ENCODE measurements at places on chromosomes 1 and 21.

DNA sequence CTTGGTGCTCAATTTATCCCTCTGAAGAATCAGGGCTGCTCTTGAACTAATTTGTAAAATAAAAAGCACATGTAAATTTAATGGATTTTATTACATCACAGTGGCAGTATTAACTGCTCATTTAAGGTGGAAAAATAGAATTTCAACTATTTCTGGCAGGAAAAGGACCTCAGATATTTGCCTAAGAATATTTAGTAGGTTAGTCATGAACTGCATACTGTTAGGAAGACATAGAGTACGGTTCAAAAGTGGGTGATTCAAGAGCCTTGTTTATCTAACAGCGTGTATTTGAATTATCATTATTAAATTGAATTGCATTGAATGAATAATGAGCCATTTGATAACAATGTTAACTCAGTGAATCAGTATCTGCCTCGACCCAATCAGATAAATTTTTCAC lies 248.8 kb upstream of the PBX1 start:
- DNase-seq, result no peak

GRCh38 chr1:62849031-62849430 lies 65.1 kb downstream of the ATG4C start:
- no peak for DNase-seq

- DNase-seq, result no peak
Observed at GRCh38 chr1:201656311-201657032, 117.5 kb downstream of the NAV1 start.

DNA sequence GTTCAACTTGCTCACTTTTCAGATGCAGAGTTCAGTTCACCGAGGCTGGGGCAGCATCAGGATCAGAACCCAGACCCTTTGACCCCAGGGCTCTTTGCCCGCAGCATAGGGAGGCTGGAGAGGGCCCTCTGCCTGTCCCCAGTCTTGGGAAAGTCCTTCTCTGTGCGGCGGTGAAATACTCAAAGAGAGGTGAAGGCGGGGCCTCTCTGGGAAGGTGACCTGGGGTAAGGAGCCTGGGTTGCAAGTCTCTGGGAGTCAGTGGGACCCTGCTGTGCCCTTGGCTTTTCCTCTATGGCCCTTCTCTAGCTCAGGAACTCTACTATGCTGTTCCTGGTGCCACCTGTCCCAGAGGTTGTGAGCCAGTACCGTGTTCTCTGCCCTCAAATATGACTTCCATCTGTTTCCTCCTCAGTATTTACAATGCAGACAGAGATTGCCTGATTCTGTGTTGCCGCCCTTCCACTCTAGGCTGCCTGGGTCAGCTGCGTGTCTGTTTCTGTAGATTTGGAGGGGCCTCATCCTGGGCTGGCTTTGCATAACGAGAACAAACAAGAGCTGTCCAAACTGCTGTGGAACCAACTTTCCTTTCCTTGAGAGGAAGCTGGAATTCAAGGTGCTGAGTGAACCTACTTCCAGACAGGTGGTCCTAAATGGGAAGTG lies 18.7 kb upstream of the ZBTB21 start:
- DNase-seq, result no peak

DNA sequence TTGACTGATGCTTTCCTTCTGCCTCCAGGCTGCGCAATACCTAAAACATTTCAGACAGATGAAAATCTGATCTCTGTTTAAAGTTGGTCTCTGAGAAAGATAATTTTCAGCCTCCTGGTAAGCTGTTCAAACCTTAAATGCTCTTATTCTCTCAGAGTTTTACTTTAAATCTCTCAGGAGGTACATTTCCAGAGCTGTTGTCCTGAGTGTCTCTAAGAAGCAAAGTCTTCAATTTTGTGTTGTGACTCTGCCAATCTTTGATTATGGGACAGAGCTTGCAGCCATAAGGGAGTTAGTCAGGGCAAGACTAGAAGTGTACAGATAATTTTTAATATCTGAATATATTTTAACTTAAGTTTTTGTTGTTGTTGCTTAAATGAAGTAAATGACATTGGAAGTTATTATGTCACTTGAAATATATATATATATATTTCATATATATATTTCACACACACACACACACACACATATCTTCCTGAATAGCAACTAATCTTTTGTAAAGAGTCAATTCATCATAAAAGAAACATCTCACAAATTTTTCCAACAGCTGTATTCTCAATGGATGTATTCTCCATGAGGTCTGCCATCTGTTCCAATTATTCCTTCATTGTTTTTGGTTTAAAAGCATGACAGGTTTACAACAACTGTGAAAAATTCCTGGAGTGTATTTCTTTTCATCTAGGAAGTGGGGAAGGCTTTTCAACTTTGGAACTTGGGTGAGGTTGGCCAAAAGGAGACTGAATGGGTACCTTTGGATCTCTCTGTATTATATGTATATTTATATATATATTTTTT lies 259.4 kb downstream of the BACH1 start:
- no peak for DNase-seq

- DNase-seq, result no peak
Observed at GRCh38 chr1:96553811-96554210, 167.8 kb upstream of the PTBP2 start.

DNA sequence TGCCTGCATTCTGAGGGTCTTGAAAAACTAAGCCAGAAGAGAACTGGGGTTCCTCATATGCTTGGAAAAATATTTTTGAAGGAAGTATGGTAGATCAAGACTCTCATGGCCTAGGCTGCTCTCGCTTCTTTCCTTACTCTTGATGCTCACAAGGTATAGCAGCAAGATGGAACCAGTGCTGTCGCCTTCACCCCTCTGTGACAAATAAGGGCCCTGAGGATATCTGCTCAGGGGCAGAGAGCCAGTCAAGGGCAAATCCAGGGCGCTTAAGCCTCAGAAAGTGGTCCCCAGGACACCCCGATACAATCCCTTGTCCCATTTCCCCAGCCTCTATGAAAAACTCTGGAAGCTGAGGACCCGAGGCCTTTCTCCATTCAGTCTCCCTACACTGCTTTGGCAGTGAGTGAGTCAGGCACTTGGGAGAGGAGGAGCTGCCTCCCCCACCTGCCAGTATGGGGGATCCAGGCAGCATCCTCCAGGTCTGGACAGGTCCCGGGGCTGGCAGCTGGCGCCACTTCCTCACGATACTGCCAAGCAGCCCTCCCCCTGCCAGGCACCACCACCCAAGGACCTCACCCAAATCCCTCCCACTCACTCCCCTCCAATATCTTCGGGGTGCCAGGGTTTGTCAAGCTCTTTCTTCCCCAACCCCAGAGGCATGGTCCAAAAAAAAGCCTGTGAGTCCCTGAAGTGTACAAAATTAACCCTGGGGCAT lies 1.3 kb downstream of the IGSF9 start:
- DNase-seq, result no peak

- no peak for DNase-seq
Observed at GRCh38 chr1:35886577-35887431, 3.8 kb downstream of the AGO1 start.

GRCh38 chr1:182833271-182833670 lies 5.9 kb upstream of the DHX9 start:
- no peak for DNase-seq

GRCh38 chr1:241499910-241500309 lies 19.6 kb downstream of the FH start:
- no peak for DNase-seq

DNA sequence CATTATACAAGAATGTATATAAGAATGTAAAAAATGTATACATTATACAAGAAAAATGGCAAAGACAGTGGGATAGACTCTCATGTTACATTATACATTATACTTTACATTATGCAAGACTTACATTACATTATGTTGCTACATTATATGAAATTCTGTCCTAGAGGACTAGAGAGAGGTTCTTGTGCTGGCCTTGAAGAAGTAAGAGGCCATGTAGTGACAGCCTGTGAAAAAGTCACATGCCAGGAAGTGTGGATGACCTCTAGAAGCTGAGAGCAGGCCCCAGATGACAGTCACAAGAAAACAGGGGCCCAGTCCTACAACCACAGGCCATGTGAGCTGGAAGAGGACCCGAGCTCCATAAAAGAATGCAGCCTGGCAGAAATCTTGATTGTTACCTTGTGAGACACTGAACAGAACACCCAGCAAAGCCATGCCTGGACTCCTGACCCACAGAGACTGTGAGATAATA lies 30.5 kb upstream of the AHCYL1 start:
- DNase-seq, result no peak

GRCh38 chr1:44970317-44970716 lies 16.1 kb downstream of the EIF2B3 start:
- no peak for DNase-seq

DNA sequence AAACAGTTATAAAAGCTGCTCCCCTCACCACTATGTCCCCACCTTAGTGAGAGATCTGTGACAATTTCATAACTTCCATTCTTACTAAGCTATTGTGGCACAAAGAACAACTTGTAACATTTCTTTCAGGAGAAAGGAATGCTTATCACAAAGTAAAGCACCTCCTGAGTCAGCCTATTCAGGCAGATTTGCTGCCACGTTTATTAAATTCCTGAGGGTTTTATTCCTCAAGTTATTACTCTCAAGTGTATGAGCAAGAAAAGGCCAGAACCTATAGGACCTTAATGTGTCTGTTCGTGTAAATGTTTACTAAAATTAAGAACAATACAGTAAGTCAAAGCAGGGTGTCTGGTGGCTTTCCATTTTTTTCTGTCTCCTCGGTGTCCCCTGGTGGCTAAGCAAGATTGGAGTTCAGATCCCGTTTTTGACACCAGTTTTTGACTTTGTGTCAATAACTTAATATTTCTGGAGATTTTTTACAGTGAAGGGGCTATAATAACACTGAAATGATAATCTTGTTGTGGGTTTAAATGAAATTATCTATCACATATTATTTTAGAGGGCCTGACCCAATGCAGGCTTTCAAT lies 1539.6 kb downstream of the BRINP3 start:
- DNase-seq, result no peak

GRCh38 chr1:74468982-74469603 lies 43.3 kb downstream of the LRRC53 start:
- no peak for DNase-seq

- DNase-seq, result no peak
Observed at GRCh38 chr1:233448109-233448689, 120.7 kb downstream of the MAP3K21 start.

DNA sequence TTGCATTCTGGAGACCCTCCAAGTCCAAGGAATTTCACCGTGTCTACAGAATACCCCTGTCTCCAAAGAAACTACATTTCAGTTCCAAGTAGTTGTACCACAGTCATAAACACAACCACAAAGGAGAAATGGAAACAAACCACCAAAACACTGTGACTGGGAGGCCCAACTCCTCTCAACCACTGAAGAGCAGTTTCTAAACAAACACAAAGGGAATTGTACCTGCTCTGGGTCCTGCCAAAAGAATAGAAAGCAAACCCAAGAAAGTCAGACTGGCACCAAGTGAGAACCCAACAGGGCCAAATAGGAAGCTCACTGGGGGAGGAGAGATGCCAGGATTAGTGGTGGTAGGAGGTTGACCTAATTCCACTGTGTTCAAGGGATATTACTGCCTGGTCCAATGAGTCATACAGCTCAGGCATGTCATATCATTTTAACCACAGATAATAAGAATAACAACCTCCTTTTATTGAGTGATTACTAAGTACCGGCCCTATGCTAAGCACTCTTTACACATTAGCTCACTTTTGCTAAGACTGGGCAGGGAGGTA lies 123.9 kb upstream of the PPP2R5A start:
- no peak for DNase-seq

DNA sequence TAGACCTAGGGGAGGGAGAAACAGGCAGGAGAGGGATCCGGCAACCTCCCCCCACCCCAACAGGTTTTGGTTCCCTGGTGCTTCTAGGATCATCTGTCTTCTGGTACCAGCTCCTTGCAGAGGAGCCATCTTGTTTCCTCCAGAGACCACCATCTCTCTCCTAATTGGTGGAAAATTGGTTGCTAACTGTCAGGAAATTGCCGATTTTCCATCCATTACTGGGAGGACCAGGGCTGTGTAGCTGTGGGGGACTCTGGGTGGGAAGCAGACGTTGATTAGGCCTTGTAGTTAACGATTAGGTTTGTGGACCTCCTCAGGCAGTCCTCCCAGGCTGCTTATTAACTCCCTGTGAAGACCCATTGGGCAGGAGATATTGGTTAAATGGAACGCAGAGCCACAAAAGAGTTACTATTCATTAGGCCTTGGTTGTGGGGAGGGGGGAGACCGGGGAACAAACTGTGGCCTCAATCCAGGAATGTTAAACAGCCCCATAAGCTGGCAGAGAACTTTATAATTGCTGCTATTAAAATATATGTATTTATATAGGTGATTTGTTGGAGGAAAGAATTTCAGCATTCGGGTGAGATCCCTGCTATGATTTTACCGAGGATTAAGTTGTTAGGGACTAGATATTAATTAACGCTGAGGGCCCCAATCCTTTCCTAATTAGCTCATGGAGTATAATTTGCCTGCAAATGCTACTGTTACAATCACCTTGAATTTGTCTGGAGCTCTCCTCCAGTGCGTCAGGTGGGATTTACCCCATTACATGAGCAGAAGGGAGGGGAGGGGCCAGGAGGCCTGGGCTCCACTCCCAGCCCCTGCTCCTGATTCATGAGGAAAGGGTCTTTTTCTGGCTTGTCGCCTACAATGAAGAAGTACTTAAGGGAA lies 61.2 kb upstream of the TRABD2B start:
- DNase-seq, result no peak

DNA sequence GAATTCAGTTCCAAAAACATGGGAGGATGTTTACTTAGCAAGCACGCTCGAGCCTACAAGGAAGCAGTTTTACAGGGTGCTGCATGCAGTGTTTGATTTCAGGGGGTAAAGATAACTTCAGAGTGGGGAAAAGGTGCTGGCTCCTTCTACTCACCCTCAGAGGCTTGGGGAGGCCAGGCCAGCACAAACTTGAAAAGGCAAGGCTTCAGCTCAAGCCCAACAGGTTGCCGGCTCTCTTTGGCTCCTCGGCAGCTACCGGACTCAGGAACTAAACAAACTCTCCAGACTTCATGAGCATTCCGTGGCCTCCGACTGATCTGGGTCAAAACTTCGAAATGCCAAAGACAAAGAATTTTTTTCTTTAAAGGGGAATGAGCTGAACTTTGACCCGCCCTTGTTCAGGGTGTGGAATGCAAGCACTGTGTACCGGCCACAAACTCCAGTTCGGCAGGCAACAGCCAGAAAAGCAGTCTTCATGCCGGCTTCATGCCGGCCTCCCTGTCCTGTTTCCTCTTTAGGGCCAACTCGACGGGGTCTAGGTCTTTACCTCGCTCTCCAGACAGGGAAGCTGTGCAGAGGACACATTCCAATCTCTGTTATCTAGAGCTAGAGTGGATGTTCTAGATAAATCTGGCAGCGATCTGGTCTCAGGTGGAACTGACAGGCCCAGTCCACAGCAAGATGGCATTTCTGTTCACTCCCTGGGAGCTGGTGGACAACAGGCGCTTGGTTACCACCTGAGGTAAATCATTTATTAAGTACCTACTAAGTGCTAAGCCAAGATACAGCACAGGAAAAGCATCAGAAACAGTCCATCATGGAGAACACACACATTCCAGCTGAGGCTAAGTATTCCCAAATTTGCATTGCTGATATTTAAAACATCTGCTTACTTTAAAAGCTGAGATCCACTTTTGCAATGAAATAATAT lies 75.0 kb downstream of the CD46 start:
- no peak for DNase-seq

GRCh38 chr1:93668951-93669350 lies 12.7 kb downstream of the BCAR3 start:
- no peak for DNase-seq

- DNase-seq, result no peak
Observed at GRCh38 chr1:75079538-75080290, 54.5 kb upstream of the LHX8 start.

Measured in stimulated activated CD4-positive, alpha-beta T cell treated with anti-CD3 and anti-CD28 coated beads, Interleukin-15, amount 100 ng/mL, for 1 hour (primary cell).